ENCODE measurements at places on chromosomes 1 and 21.

DNA sequence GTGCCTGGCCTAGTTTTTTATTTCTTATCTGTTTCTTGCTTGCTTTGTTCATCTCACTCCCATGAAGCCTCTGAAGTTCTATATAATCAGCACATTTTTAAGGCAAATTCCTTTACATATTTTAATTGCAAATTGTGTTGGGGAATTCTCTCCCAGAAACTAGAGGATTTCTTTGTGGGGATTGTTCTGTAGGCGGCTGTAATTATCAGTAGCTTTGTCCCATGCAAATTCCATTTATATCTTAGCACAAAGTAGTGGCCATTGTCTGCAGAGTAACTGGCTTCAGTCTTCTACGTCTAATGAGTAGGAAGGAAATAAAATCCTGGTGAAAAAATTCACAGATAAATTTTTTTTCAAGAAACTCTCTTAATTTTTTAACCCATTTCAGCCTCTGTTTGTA lies 35.7 kb downstream of the CLEC20A start:
- DNase-seq = no peak

DNA sequence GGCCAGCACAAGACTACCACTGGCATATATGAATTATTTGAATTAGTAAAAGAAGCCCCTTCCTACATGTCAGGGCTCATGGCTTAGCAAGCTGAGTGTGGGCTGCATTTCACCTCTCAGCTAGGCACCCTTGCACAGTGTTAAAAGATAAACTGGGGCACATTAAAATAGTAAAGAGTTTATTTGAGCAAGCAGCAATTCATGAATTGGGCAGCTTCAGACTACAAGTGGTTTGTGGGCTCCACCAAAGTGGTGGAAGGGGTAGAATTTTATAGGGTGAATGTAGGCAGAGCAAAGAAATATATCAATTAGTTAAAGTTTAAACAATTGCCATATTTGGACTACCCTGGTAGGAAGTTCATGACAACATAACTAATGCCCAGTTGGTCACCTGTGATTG lies 178.8 kb downstream of the PLPP3 start:
- DNase-seq = no peak

DNA sequence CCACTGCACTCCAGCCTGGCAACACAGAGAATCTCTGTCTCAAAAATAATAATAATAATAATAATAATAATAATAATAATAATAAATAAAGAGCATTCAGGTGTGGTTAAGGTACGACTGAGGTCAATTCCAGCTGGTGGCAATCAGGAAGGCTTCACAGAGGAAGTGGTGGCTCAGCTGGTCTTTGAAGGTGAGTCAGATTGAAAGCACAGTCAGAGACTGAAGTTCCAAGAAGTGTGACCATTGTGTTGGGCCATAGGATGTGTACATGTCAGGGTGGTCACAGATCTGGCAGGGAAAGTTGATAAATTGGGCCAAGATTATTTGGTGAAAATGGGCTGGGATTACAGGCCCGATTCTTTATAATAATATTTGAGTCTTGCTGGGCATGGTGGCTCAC lies 31.0 kb upstream of the MED18 start:
- no peak for DNase-seq

DNA sequence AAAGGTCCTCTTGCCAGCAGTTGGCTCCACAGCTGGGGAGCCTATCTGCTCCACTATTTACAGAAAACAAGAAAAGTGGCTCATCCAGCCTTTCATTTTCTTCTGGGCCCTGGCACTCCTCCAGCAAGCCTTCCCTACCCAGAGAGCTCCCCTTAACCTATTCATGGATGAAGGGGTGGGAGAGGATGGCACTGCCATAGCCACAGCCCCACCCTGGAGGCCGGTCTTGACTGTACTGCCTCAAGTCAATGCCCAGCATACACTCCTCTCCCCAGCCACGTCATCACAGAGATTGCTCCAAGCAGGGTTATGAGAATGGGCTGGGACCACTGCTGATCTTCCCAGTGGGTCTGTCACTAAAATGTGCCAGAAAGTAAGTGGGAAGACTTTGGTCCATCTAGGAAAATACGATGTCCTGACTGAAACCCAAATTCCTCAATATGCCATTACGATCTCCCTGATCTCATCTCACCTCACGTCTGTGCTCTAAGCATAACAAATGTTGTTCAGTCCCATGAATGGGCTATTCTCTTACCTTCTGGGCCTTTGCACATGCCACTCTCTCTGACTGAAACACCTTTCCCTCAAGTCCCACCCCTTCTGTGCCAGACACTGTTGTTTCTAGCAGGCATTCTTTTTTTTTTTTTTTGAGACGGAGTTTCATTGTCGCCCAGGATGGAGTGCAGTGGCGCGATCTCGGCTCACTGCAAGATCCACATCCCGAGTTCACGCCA lies 21.4 kb upstream of the PTAFR start:
- DNase-seq = no peak

DNA sequence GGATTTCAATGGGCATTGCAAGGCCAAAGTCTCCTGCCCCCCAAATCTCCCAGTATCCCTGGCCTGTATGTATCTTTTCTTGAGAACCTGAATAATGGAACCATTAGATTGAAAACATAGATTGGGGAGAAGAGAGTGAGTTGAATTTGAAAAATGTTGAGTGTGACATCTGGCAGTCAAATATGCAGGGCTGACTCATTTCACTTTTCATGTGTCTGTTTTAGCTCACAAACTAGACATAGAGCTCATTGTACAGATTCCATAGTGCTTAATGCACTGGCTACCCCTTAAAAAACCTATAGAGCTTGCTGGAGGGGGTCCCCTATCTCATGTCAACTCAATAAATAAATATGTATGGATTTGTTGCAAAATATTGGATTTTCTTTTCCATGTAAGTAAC lies 30.8 kb downstream of the DDR2 start:
- DNase-seq = no peak

Data from AG09319 (cell line).